ENCODE measurements at places on chromosomes 3 and 15.

- DNase-seq: no peak
These were observed 84.2 kb upstream of the ABHD2 start for GRCh38 chr15:89003865-89004725.

GRCh38 chr3:88912294-88912877 is 195.0 kb upstream of the EPHA3 start:
- no peak for DNase-seq

GRCh38 chr3:67653425-67654098 is 850 bp downstream of the SUCLG2 start:
- no peak for DNase-seq

DNA sequence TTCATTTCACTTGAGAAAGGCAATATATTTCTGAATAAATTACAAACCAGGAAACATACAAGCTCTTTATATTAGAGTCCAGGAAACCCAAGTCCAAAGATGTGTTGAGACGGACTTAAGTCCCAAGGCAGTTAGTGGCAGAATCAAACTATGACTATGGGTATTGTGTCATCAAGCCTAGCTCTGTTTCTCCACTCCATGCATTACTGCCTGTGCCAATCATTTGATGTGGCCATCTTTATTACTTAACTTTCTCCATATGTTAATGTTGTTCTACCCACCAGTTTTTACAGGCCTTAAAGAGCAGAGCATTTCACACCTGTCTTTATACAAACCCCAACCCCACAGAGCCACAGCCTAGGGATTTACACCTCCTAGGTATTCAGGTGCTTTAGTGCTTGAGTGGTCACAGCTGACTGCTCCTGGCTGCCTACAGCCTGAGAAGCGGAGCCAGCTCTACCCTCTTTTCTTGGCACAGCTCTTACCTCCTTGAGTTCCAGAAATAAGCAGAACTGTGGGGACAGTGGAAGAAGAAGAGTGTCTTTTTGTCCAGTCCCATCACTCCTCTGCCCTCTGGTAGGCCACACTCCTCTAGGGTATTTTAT is 92.1 kb downstream of the DTWD1 start:
- no peak for DNase-seq

DNA sequence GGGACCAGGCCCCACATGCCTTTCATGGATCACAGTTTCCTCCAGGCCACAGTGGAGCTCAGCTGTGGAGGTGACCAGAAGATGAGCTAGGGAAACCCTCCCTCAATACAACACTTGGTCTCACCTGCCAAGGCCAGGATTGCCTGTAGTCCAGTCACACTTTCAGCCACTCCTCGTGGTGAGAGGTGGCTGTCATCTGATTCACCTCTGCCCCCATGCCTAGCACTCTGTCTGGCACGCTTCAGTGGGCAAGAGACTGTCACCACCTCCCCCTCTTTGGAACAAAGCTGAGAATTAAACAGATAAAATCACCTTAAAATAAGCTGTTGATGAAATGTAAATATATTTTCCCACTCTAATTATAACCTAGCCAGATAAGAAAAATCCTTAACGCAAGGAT is 4.0 kb upstream of the IL17RD start:
- DNase-seq: no peak

DNA sequence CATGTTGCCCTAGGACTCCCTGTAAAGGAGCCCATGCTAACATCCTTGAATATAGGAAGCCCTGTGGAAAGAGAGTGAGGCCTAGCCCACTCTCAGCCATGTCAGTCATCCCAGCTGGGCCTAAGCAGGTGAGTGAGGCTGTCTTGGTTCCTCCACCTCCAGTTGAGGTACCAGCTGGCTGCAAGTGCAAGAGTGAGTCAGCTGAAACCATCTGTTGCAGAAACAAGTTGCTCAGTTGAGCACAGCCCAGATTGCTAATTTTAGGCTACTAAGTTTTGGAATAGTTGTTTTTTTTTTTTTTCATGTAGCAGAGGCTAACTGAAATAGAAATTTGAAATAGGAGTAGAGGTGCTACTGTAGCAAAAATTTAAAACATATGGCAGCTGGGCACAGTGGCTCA is 43.7 kb upstream of the ADPGK start:
- DNase-seq: no peak

DNA sequence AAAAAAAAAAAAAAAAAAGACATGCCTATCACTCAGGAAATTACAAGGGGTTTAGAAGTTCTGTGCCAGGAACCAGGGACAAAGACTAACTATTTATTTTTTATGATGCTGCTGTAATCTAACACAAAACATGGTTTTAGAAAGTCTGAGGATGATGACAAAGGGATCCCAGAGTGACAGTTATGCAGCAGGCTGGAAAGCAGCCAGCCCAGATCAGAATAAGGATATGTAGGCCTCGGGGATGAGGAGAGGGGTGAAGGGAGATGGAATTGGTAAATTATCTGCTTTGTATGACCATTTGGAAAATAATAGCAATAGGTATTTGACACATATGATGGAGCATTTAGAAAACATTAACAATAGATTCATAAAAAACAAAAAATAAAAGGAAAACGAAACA is 34.1 kb upstream of the NMD3 start:
- DNase-seq: no peak

- DNase-seq: peak; percentile 3
These were observed 26.4 kb upstream of the TNFAIP8L3 start for GRCh38 chr15:51121118-51121517.

DNA sequence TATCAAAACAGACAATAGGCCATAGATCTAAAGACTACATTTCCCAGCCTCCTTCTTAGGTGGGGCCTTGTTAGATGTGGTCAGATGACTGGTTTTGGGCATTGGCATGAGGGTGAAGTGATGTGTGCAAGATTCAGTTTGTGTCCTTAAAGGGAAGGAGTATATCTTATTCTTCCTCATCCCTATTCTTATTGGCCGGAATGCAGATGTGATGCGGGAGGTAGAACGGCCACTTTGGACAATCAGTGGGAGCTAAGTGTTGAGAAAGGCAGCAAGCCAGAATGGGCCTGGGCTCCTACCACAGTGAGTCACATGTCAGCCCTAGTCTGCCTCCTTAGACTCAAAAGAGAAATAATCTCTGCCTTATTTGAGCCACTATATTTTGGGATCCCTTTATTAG is 89.8 kb upstream of the MEX3B start:
- no peak for DNase-seq

DNA sequence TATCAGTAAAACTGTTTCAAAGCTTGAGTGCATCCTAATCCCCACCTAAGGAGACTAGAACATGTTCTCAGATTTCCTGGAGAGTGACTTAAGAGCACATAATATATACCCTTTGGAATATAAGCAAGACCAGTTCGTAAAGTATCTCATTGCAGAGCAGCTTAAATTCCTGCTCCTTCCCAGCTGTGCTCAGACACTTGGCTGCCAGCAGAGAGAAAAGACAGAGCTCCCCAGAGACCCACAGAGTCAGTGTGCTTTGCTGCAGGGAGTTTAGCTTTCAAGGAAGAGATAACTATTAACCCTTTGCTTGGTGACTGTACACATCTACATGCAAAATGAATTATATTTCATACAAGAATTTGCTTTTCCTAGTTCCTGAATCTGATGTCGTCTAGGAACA is 338.1 kb upstream of the ARHGEF26 start:
- no peak for DNase-seq

GRCh38 chr3:71984843-71985613 is 200.1 kb upstream of the PROK2 start:
- DNase-seq: no peak

DNA sequence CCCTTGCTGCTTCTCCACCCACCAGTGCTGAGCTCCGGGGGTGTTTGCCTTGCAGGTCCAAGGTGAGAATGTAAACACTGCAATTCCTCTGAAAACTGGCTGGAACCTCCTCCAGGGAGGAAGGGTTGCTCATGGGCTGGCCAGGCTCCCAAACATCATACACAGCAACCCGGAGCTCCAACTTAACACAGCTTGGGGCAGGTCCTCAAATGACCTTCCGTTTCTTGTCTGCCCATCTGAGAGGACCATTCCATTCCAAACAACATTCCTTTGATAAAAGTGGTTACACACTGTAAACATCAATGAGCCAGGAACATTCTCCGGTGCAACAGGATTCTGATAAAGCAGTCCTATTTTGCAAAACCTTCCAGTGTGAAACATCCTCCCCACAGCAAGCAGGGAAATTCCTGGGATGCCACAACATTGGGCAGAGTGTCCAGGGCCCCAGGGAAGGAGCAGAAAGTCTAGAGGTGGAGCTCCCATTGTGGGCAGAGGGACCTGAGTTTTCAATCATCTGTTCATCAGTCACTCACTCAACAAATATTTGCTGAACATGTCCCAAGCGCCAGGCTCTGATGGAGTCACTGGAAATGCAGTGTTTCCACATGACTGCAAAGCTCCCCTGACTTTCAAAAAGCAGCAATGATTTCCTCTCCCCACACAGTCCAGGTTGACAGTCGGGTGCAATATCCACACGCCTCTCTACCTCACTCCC is 7.3 kb upstream of the HEG1 start:
- no peak for DNase-seq

GRCh38 chr3:9032231-9032777 is 69.0 kb upstream of the RAD18 start:
- no peak for DNase-seq

DNA sequence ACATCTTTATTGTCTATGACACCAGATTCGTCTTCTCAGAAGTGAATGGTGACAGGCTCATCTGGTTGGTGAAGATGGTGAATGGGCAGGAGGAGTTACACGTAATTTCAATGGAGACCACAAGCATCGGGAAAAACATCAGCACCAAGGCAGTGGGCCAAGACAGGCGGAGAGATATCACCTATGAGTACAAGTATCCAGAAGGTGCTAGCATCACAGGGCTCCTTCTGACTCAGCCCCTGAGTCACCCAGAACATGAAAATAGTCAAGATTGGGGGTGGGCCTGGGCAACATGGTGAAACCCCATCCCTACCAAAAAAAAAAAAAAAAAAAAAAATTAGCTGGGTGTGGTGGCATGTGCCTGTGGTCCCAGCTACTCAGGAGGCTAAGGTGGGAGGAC is 32.6 kb downstream of the TGM4 start:
- DNase-seq: peak; percentile 15

- DNase-seq: no peak
These were observed 175.7 kb downstream of the FAM43A start for GRCh38 chr3:194861375-194861774.

- no peak for DNase-seq
These were observed 139.1 kb upstream of the ZPLD1 start for GRCh38 chr3:102295756-102296155.

DNA sequence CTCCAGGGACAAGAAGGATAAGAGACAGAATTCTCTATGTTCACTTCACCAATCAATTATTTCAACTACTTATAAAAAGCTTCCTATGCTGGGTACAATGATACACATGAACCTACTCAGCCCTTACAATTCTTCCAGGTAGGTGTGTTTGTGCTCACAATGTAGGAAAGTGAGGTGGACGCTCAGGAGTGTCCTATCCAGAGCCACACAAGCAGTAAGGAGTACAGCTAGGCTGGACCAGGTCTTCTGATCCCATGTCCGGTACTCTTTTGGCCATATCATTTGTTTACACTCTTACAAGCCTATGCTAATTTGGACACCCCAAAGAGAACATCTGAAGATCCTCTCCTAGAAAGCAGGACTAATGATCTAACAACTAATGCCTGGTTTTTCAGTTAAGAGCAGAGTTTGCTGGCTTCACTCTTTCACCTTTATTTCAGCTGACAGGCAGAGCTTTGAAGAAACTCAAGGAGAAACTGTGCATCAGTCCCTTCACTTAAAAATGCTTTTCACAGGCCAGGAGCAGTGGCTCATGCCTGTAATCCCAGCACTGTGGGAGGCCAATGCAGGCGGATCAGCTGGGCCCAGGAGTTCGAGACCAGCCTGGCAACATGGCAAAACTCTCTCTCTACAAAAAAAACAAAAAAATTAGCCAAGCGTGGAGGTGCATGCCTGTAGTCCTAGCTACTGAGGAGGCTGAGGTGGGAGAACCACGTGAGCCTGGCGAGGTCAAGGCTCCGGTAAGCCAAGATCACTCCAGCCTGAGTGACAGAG is 27.5 kb downstream of the IGF2BP2 start:
- DNase-seq: no peak

GRCh38 chr3:133563186-133563591 is 10.3 kb upstream of the CDV3 start:
- no peak for DNase-seq

DNA sequence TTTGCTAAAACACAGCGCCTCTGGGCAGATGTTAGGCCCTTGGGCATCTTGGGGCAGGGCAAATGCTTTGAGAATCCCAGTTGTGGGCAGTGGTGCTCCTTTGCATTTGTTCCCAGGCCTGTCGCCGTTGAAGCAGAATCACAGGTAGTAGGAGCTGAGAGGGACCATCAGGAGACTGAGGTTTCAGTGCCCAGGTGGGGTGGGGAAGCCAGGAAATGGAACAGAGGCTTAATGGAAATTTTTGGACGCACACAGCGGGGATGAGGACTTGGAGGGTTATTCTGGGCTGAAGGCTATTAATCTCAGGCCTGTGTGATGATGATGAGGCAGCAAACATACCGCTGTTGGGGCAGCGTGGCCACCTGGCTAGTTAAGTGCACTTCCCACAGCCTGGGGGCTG is 99.5 kb downstream of the SV2B start:
- no peak for DNase-seq
